H9 (cell line): ENCODE measurements at places on chromosomes 6 and 20. TPM values are rescaled to one million over a fixed set of nuclear protein-coding genes. Genes with fewer than 3 reads are reported as not detected.

Gene OLIG3
- total RNA-seq, result 0.22 and 0.42 TPM in 2 replicates

Gene CD83
- 6.5 and 7.0 TPM in 2 replicates for total RNA-seq

Gene C20orf204
- total RNA-seq, result 1.3 and 2.2 TPM in 2 replicates

Gene HLA-A
- 248 and 252 TPM in 2 replicates for total RNA-seq

Gene PTCHD4
- total RNA-seq, result 0.96 and 0.97 TPM in 2 replicates

Gene CITED2
- total RNA-seq, result 107 and 110 TPM in 2 replicates

Gene FKBP1C
- total RNA-seq, result 0.52 and 1.2 TPM in 2 replicates

Gene IL20RA
- total RNA-seq, result 0.55 and 0.74 TPM in 2 replicates

Gene FRK
- total RNA-seq, result 0.09 and 0.15 TPM in 2 replicates

Gene HLA-DQB2
- not detected in 2 replicates for total RNA-seq

Gene DEFB124
- total RNA-seq, result not detected in 2 replicates

GRCh38 chr20:3014662-3015061, 28.8 kb upstream of the GNRH2 start:
- DNase-seq, result no peak
- H3K4me1 ChIP-seq, result no peaks in the 10 kb centered on the region
- no peak overlapping the region for H3K4me3 ChIP-seq
- no peaks in the 10 kb centered on the region for H3K27me3 ChIP-seq
- peaks cover 54% of the 10 kb centered on the region for H3K36me3 ChIP-seq
- no peak overlapping the region for H3K27ac ChIP-seq

- no peaks in the 10 kb centered on the region for H3K4me1 ChIP-seq
- H3K27me3 ChIP-seq, result no peaks in the 10 kb centered on the region
- H3K27ac ChIP-seq, result no peak overlapping the region
- no peaks in the 10 kb centered on the region for H3K36me3 ChIP-seq
Measured at GRCh38 chr6:137692308-137692707, 174.8 kb upstream of the TNFAIP3 start.

GRCh38 chr6:53986721-53987521, 124.3 kb upstream of the MLIP start:
- H3K4me3 ChIP-seq, result no peak overlapping the region
- H3K27me3 ChIP-seq, result no peaks in the 10 kb centered on the region
- H3K27ac ChIP-seq, result no peak overlapping the region
- H3K36me3 ChIP-seq, result no peaks in the 10 kb centered on the region
- no peaks in the 10 kb centered on the region for H3K4me1 ChIP-seq
- no peak for DNase-seq

DNA sequence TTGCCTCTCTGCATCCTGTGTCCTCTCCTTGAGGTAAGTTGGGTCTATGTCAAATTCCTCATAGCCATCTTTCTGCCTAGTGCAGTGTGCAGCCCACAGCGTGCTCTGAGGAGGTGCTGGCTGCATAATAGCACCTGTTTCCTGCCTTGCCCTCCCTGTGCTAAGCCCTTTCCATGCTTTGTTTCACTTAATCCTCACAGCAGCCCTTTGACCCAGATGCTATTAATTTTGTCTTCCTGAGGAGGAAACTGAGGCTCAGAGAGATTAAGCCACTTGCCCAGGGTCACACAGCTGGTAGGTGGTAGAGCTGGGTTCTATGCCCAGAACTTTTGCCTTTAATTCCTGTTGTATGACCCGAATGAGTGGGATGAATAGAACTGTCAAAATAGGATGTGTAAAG, 13.5 kb downstream of the FAM83D start:
- no peak for DNase-seq
- H3K4me1 ChIP-seq, result peaks cover 3% of the 10 kb centered on the region; the same call in 1 of the 2 replicates
- H3K27me3 ChIP-seq, result no peaks in the 10 kb centered on the region
- no peak overlapping the region for H3K27ac ChIP-seq

DNA sequence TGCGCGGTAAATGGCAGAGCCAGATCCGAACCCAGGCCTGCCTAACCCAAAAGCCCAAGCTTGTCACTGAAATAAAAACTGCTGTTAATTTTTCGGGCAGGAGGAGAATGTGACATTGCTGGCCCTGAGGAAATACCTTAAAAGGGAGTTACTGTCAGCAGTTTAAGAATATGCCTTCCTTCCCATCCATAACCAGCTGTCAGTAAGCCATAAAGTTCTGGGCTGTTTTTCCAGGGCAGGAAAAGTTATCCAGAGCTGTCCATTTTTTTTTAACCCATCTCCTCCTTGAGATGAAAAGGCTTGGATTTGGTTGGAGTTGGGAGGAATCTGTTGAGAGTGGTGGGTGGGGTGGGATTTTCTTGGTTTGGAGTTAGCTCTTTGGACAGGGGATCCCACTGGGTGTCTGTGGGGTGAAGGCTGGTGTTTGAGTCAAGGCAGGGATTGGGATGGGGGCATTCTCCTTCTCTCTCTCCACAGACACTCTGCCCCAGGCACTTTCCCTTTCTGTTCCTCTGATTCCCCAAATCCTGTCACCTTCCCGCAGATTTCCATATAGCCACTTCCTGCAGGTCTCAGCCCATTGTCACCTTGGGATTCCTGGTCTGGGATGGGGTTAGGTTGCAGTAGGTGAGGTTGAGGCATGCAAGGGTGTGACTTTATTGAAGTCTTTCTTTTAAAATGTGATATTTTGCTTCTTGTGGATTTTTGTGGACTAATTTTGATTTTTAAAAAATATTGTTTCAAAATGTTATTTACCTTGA, 4.3 kb upstream of the KCNG1 start:
- no peaks in the 10 kb centered on the region for H3K4me1 ChIP-seq
- no peak overlapping the region for H3K4me3 ChIP-seq
- no peak for DNase-seq
- no peak overlapping the region for H3K27ac ChIP-seq

DNA sequence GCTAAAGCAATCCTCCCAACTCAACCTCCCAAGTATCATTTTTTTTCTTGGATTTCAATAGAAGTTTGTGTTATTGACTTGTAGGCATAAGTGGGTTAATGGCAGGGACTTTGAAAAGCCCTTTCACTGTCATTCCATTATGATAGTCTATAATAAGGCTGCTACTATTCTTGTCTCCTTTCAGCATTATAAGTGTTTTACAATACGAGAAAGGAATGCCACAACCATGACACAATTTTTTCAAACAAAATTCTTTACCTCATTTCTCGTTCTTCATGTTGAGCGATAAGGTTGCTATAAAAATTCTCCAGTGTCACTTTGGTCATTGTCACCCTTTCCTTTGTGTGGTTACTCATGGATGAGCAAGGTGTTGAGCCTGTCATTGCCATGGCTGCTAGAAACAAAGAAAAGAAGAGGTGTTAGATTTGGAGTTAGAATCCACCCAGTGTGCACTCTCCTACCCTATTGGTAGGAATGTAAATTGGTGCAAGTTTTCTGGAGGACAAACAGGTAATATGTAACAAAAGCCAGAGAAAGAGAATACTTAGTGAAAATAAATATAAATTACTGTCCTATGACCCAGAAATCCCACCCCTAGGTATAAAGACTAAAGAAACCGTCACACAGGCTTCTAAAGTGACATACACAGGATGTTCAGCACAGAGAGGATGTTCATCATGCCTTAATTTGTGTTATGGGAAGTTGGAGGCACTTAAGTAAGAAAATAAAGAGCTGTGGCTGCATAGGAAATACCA, 7.3 kb downstream of the STK38 start:
- H3K36me3 ChIP-seq, result peaks cover 54% of the 10 kb centered on the region
- no peak overlapping the region for H3K27ac ChIP-seq
- no peak overlapping the region for H3K4me3 ChIP-seq

- no peaks in the 10 kb centered on the region for H3K27me3 ChIP-seq
- no peak overlapping the region for H3K27ac ChIP-seq
- no peaks in the 10 kb centered on the region for H3K36me3 ChIP-seq
- DNase-seq, result no peak
- H3K4me3 ChIP-seq, result no peak overlapping the region
- peaks cover 14% of the 10 kb centered on the region for H3K4me1 ChIP-seq
Measured at GRCh38 chr6:2862712-2863181, 21.1 kb upstream of the SERPINB1 start.

DNA sequence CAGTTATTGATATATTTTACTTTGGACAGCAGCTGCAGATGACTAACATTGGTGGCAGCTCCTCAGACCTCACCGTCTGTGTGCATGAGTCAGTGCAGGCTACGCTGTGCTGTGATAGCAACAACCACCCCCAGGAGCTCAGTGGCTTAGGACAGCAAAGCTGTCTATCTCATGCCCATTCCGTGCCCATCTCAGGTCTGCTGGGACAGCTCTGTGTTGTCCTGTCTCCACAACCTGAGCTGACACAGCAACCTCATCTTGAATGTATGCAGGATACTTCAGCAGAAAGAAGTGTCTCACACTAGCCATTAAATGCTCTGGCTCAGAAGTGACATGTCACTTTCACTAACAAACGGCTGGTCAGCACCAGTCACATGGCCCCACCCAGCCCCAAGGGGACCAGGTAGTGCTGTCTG, 47.7 kb downstream of the BANF2 start:
- H3K4me3 ChIP-seq, result no peak overlapping the region
- no peaks in the 10 kb centered on the region for H3K36me3 ChIP-seq

GRCh38 chr6:30779850-30780641, 35.7 kb upstream of the IER3 start:
- no peak overlapping the region for H3K27ac ChIP-seq
- H3K27me3 ChIP-seq, result no peaks in the 10 kb centered on the region
- no peaks in the 10 kb centered on the region; the same call in 1 of the 2 replicates for H3K4me1 ChIP-seq
- H3K4me3 ChIP-seq, result no peak overlapping the region

DNA sequence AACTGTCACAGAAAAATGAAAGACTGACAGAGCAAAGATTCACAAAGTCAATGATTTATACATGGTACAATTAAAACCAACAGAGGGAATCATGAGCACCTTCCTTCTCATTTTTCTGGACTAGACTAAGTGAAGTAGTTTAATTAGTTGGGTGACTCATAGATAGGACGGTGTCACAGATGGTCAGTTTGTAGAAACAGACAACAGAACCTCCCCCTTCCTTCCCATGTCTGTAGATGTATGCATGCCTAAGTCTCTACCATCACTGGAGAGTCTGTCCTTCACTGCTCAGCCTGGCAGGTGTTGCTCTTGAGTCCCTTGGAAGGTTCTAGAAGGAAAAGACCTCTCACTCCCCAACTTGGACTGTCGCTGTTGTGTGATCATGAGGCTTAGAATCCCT, 75.4 kb upstream of the EEF1E1 start:
- no peak for DNase-seq
- no peak overlapping the region for H3K4me3 ChIP-seq
- H3K4me1 ChIP-seq, result no peaks in the 10 kb centered on the region; the same call in 1 of the 2 replicates
- no peaks in the 10 kb centered on the region for H3K27me3 ChIP-seq
- H3K36me3 ChIP-seq, result no peaks in the 10 kb centered on the region; the same call in 2 of the 3 replicates
- H3K27ac ChIP-seq, result no peak overlapping the region

GRCh38 chr6:7016226-7016625, 91.5 kb upstream of the RREB1 start:
- no peak for DNase-seq
- no peak overlapping the region for H3K4me3 ChIP-seq
- no peaks in the 10 kb centered on the region for H3K27me3 ChIP-seq
- H3K36me3 ChIP-seq, result no peaks in the 10 kb centered on the region
- H3K4me1 ChIP-seq, result no peaks in the 10 kb centered on the region
- no peak overlapping the region for H3K27ac ChIP-seq

DNA sequence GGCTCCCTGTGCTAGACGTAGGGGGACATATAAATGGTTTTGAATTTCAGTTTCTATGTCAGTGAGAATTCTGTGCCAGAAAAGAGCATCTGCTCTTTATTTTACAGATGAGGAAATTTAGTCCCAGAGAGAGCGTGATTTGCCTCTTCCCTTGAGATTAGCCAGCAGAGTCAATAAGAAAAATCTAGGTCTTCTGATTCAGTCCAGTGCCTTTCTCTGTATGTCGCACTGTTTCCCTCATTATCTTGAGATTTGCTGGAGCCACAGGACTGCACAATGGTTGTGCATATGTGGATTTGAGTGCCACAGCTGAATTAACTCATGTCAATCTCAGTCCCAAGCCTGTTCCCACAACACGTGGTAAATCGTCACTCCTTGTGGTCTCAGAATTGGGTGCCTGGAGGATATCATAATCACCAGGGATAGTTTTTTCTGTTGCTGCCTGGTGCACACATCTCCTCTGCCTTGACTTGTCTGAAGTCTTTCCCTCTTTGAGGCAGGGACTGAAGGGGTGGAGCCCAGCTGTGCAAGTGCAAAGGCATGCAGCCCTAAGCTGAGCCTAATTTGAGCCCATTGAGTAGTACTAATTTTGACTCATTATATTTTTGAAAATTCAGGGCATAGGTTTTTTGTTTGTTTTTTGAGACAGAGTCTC, 276.7 kb downstream of the SOX4 start:
- no peaks in the 10 kb centered on the region; the same call in 1 of the 2 replicates for H3K4me1 ChIP-seq
- peaks cover 19% of the 10 kb centered on the region for H3K36me3 ChIP-seq
- no peak overlapping the region for H3K27ac ChIP-seq
- H3K4me3 ChIP-seq, result no peak overlapping the region
- no peak for DNase-seq
- no peaks in the 10 kb centered on the region for H3K27me3 ChIP-seq

DNA sequence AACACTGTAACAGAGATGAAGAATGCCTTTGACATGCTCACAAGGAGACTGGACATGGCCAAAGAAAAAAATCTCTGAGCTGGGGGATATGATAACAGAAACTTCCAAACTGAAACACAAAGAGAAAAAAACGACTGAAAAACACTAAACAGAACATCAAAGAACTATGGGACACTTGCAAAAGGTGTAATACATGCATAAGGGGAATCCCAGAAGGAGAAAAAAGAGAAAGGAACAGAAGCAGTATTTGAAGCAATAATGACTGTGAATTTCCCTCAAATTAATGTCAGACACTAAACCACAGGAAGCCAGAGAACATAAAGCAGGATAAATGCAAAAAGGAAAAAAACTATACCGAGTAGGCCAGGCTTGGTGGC, 117.4 kb upstream of the ARID1B start:
- no peak for DNase-seq
- 0 out of 2 replicates have a peak, but pooled peaks cover 3% of the 10 kb centered on the region for H3K4me1 ChIP-seq
- no peak overlapping the region for H3K27ac ChIP-seq
- peaks cover 9% of the 10 kb centered on the region for H3K36me3 ChIP-seq

GRCh38 chr6:53854843-53855567, 60.2 kb downstream of the LRRC1 start:
- H3K27me3 ChIP-seq, result no peaks in the 10 kb centered on the region
- H3K36me3 ChIP-seq, result peaks cover 5% of the 10 kb centered on the region; the same call in 2 of the 3 replicates
- DNase-seq, result no peak
- H3K4me1 ChIP-seq, result no peaks in the 10 kb centered on the region
- no peak overlapping the region for H3K4me3 ChIP-seq
- H3K27ac ChIP-seq, result no peak overlapping the region

- no peaks in the 10 kb centered on the region for H3K36me3 ChIP-seq
- no peak overlapping the region for H3K4me3 ChIP-seq
- H3K4me1 ChIP-seq, result no peaks in the 10 kb centered on the region
- H3K27ac ChIP-seq, result no peak overlapping the region
- no peaks in the 10 kb centered on the region for H3K27me3 ChIP-seq
Measured at GRCh38 chr6:131103901-131104300, 31.4 kb upstream of the AKAP7 start.

- no peak overlapping the region for H3K27ac ChIP-seq
- H3K27me3 ChIP-seq, result no peaks in the 10 kb centered on the region
- no peak overlapping the region for H3K4me3 ChIP-seq
- H3K36me3 ChIP-seq, result no peaks in the 10 kb centered on the region
Measured at GRCh38 chr6:81552644-81553043, 199.8 kb downstream of the TENT5A start.

DNA sequence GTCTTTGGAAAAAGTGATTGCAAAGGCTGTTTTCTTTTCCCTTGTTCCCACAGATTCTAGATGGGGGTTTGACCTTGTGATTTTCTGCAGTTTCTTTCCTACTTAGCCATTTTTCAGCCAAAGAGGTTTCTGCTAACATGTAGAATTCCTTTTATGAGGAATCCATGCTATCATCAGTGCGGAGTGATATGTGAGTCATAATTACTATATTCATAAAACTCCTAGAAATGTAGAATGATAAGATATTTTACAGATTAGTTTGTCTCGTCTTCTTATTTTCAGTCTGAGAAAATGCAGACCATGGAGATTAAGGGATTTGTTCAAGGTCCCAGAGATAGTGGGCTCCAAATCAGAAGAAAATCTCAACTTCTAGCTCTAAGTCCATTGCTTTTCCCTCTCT, 98.6 kb downstream of the KCNQ5 start:
- no peak for DNase-seq
- H3K4me3 ChIP-seq, result no peak overlapping the region
- H3K27ac ChIP-seq, result no peak overlapping the region
- H3K4me1 ChIP-seq, result no peaks in the 10 kb centered on the region
- H3K27me3 ChIP-seq, result no peaks in the 10 kb centered on the region
